ENCODE measurements at places on chromosomes 4 and X.

DNA sequence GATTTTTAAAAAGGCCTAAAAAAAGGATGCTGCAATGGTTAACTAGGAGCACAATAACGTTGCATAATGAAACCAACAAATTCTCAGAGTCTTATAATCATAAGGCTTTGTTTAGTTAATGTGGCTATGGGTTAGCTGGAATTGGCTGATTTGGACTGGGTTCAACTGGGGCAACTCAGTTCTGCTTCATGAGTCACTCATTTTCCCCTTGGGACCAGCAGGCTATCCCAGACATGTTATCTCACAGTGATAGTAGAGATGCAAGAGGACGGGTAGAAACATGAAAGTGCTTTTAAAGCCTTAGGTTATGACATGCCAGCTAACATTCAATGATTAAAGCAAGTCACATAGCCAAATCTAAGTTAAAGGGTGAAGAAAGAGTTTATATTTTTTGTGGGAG, 189.2 kb upstream of the GK2 start:
- no peak for DNase-seq

DNA sequence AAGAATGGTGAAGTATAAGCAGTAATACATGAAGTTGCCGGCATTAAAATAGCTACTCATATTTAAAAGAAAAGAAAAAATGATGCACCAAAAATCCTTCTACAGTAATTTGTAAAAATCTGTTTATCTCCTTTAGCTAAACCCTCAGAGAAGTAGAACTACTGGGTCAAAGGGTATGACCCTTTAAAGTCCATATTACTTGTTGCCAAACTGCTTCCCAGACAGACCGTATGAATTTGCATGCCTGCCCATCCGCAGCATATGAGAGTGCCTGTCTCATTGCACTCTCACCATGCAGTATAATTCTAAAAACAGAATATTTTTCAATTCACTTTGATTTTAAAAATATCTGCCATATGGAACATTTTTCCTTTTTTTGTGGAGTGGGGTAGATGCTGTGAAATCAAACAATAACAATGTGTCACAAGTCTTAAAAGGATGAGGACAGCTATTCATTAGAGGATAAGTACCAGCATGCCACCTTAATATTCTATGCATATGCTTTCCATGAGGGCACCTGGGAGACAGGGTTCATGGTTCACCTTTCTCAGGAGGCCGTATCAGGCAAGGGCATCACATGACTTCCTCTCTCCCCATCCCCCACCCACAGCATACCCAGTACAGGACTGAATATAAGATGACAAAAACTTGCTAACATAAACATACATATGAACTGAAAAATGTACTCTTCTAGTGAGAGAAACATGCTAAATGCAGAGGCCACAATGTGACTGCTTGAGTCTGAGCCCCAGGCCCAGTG, 17.8 kb downstream of the ZDHHC9 start:
- no peak for DNase-seq

GRCh38 chr4:141686879-141687278, 50.5 kb downstream of the IL15 start:
- DNase-seq: no peak

GRCh38 chrX:1813809-1814208, 198.9 kb downstream of the ASMT start:
- DNase-seq: no peak

DNA sequence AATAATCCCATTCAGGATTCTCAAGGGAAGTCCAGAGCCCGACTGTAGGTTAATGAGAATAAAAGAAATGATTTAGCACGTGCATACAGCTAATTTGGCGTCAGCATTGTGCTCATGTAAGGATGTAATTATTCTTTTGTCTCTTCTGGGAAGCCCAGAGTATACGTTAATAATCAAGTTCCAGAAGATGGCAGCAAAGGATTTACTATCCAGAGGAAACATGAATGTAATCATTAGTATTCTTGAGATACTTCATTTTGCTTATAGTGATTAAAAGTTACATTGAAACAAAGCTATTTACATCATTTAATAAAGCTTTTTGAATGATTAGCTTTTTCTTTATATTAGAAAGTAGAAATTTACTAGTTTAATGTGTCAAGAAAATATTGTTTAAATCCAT, 27.1 kb upstream of the MAP9 start:
- DNase-seq: no peak

DNA sequence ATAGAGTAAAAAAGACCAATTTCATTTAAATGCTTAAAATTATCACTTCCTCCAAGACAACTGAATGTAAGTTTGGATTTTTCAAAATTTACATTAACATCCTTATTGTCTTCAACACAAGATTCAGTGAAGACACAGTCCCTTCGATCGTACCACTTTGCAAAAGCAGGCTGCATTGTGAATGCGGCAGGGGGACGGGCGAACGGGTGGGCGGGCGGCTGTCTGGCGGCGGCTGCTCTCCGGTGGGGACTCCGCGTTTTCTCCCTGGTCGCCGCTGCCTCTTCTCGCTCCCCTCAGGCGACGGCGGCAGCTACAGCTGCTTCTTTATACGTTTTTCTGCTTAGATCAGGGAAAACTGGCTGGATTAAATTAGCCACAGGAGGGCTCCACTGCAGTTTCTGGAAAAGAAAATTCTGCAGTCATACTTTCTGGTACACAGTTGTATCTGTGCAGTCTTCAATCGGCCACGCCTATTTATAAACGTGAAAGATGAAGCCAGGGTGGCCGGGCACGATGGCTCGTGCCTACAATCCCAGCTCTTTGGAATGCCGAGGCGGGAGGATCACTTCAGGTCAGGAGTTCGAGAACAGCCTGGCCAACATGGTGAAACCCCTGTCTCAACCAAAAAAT, 33.9 kb upstream of the HPF1 start:
- DNase-seq: no peak

GRCh38 chrX:17860179-17860780, 818 bp downstream of the RAI2 start:
- DNase-seq: no peak

DNA sequence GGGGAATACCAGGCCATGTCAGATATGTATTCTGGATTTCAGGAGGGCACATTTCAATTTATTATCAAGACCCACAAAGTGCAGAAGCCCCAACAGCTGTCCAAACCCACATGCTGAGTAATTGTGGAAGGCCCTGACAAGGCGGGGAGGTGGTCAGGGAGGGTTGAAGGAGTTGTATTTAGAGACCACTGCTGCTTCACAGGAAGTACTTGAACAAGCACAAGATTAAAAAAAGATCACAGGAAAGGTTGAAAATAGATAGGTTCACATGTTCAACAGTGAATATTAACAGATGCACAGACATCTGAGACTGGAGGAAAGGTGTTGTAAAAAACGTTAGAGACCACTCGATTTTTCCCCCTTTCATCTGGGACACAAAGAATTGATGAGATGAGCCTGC, 17.9 kb downstream of the ATP8A1 start:
- no peak for DNase-seq

GRCh38 chr4:181952478-181952877, 290.7 kb upstream of the TENM3 start:
- no peak for DNase-seq

DNA sequence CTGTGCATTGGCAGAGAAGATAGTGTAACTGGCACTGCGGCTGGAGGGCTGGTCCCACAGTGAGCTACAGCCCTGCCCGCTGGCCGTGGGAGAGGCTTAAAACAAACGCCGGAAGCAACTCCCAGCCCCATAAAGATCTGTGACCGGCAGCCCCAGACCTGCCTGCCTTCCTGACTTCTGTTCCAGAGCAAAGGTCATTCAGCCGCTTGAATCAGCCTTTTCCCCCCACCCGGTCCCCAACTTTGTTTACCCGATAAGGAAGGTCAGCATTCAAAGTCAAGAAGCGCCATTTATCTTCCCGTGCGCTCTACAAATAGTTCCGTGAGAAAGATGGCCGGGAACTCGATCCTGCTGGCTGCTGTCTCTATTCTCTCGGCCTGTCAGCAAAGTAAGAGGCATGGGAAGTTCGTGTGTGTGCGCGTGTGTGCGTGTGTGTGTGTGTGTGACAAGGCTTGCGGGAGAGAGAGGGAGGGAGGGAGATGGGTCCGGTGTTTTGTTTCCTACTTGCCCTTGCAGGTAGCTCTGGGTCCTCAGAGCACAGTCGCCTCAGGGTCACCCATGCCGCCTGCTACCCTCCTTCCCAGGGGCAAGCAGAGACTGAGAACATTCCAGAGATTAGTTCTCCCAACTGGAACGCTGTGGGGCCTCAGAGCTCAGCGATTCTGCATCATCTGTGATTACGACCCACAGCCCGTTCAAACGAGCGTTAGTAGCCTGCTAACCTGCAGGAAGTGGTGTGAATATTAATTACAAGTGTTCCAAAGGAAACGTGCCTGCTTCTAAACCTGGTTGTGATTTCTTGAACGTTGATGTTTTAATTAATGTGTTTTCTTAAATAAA, at the start of gene MGST2:
Gene MGST2, plus strand, starts transcription at position 130 of the 840 bp plus-strand sequence. Its CDS starts 201 bp downstream, at position 331.
- DNase-seq: no peak

DNA sequence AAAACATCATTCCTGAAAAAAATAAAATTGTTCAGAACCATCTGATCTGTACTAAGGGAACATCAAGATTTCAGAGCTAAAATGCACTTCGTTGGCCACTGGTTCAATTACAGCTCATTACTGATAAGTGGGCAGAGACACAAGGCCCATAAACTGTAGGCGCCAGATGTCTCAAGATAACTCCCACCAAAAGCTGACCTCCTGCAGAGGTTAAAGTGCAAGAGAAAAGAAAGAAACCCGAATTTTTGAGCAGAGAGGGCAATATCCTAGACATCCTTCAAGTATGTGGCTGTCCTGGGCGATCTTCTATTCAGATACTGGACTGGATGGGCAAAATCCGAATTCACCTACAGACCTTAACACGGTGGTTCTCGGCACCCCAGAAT, 660 bp downstream of the GEMIN8 start:
- DNase-seq: no peak

- DNase-seq: no peak
These were observed 72.5 kb downstream of the RGS12 start for GRCh38 chr4:3365326-3365725.

DNA sequence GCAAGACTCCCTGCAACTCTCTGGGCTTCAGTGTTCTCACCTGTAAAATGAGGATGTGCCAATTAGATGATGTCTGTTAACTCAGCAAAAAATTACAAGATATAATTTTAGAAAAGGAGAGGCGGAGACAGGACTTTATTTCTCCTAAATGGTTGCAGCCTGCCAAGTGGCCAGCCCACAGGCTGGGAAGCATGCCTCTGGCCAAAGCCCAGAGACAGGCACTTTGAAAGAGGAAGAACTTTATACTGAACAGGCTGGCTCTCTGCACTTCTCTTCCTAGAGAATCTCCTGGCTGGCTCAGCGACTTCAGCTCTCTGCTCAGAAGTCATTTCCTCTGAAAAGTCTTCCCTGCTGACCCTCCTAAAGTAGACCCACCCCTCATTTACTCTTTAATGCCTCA, 3.7 kb downstream of the PRDM5 start:
- no peak for DNase-seq

DNA sequence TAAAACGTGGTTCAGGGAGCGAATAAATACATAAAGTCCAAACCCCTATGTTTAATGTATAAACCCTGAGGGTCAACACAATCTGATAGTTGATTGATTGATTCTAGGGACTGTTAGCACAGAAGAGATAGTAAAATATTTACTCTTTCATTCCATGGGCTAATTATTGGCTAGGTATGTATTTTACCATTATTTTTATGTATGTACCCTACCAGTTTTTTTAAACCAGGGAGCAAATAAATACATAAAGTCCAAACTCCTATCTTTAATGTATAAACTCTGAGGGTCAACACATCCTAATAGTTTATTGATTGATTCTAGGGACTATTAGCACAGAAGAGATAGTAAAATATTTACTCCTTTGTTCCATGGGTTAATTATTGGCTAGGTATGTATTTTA, 40.0 kb downstream of the ZFX start:
- DNase-seq: no peak

DNA sequence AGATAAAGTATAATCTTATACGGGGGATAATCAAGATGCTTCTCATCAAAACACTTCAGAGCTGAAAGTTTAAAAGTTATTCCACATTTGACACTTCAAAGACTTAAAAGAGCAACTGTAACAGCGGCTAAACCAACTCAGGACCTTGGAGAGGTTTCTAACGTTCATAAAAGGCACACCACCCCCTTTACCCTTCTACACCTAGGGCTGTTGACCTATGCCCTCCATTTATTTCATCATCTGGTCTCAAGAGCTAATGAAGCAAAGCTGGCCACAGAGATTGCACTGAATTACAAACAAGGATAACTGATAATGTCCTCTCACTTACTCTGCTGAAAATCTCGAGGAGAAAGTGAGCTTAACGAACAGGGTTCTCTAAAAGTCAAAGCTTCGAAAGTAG, 1.1 kb upstream of the RPS6KA6 start:
- DNase-seq: no peak

- no peak for DNase-seq
These were observed 1.6 kb downstream of the TMEM187 start for GRCh38 chrX:153974003-153974725.

DNA sequence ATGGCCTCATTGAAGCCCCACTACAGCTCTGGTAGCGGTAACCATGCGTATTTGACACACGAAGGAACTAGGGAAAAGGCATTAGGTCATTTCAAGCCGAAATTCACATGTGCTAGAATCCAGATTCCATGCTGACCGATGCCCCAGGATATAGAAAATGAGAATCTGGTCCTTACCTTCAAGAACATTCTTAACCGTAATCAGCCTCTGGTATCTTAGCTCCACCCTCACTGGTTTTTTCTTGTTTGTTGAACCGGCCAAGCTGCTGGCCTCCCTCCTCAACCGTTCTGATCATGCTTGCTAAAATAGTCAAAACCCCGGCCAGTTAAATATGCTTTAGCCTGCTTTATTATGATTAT, 876 bp downstream of the HPRT1 start:
- no peak for DNase-seq

DNA sequence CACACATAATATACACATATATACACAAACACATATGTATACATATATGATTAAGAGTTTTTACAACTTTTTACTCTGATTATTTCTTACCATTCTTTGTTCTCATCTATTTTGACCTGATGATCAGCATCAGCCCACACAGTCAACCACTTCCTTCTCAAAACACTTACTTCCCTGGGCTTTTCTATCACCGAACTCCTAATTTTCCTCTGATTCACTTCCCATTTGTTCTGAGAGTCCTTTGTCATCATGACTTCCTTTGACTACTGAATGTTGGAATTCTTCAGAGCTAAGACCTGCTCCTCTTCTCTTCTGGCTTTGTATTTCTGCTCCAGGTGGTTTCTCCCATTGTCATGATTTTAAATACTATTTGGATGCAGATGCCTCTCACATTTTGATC, 209.5 kb upstream of the AFF2 start:
- DNase-seq: no peak

GRCh38 chr4:23038626-23039491, 346.1 kb downstream of the GBA3 start:
- DNase-seq: no peak

DNA sequence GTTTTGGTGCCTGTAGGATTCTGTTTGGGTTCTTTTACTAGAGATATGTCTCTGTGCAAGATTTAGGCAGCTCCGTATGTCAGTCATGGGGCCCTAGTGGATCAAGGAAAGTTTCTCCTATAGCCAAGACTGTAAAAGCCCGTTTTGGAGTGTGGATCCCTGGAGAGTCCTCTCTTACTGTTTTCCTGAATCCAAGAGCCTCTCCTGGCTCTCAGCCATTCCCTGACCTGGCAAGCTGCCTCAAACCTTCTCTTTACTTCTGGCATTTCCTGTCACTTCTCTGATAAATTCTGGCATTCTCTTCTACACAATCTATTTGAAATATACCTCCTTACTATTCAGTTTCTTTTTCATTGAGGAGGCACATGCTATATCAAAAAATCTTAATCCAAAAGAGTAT, 41.4 kb downstream of the DCAF12L2 start:
- no peak for DNase-seq

- no peak for DNase-seq
These were observed 66.2 kb upstream of the FAM9A start for GRCh38 chrX:8867406-8867805.

Measured in activated CD4-positive, alpha-beta T cell treated with anti-CD3 and anti-CD28 coated beads for 1 hour (primary cell).